ENCODE measurements at places on chromosomes 2 and 18.

DNA sequence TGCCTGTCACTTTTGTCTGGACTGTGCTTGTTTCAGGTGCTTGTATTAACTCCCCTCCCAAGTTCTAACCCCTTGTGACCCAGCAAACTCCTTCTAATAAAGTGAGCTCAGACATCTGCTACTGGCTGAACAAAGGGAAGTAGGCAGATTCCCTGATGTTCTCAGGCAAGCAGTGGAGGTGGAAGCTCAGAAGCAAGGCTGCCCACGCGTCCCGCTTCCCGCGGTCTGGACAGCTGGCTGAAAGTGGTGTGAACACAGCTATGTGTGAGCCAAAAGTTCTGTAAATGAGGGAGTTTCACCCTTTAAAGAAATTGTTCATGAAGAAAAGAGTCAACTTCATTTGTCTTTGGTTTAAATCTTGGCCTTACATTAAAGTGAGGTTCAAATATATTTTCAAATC is 40.0 kb downstream of the NAPG start:
- no peak for DNase-seq

DNA sequence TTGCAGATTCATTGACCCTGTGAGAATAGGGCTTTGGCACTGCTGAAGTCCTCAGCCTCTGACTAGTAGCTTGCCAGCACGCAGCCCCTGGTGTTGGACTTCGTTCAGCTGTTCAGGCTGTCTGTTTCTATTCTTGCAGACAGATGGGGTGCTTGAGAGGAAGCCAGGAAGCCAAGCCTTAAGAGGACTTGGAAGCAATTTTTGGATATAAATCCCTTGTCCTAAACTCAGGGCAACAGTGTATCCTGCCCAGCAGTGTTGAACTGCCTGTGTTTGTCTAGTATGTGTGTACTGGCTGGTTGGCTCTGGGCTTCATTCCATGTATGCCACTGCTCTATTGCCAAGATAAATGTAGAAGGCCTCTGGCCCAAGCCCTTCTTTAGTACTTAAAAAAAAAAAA is 108.6 kb downstream of the COMMD1 start:
- DNase-seq = no peak

GRCh38 chr2:11836647-11837219 is 90.3 kb downstream of the LPIN1 start:
- DNase-seq = no peak

DNA sequence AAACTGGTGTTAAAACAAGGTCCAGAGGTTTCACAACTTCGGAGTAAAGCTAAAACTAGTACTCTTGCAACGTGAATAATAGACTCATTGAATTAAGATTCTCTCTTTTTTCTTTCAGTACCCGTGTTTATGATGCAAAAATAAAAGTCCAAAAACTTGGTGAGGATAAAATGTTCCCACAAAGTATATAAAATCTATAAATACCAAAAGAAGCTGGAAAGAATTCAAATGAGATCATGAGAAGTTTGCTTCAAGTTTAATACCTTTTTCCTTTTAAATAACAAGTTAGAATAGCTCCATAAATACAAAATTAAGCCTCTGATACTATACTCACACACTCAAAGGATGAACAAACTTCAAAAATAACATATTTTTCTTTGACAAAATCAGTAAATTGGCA is 34.0 kb downstream of the METTL4 start:
- DNase-seq = no peak

DNA sequence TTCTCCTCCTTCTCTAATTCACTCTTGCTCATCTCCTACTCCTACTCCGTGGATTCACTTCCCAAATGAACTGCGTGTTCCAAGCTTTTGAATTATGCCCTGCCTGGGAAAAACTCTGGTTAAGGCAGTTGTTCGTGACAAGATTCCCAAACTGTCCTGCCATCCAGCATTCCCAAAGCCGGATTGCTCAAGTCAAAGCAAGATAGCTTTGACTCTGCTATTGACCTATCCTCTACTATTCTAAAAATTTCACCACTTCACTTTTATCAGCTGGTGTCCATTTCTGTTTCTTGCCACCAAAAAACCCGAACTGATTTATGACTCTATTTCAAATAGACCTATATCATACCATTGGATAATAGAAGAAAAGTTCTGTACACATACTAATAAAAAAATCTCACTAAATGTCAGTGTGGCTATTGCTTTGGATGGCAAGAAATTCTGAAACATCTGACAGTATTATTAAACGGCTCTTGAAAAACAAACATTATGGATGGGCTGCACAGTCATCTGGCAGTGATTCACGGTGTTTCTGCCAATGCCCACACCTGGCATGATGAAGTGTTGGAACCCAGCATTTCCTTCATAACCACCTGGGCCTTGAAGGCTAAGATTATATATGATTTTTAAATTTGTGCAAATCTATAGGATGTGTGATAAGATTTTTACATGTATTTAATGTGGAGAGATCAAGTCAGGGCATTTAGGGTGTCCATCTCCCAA is 87.4 kb downstream of the NCKAP5 start:
- no peak for DNase-seq

DNA sequence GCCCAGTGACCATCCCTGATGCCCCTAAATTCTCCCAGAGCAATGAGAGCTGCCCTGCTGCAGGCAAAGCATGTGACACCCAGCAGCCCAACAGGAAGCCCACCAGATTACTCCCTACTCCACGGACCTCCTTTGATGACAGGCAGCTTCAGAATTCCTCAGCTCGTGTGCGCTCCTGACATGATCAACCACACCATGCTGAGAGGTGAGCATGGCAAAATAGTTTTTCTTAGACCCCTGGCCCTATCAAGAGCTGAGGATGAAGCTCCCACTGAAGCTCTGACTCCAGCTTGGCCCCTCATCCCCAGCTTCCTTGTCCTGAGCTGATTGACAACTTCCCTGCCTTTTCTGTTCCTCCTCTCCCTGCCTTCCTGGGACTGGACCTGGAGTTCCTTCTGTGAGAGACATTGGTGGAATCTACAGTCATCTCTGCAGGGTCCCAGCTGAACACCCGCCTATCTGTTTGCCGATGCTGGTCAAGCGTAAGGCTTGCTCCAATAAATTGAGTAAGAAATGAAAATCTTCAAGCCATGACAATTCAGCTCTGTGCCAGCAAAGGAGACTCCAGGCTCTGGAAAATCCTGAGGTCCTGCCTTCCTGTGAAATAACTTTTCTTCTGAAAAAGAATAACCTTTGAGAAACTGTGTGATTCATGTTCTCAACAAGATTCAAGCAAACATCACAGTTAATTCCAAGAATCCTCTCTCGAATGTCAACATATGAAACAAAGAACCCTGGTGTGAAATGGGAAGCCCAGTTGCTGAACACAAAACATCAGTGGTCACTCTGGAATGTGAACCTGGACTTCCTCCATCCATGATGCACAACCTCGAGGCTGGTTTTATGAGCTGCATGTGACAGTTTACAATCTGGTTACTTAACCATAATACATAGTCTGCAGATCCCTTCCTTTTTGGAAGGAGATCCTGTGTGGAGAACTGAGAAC is 201.1 kb downstream of the SPP2 start:
- no peak for DNase-seq

GRCh38 chr18:32442575-32442974 is 28.1 kb downstream of the GAREM1 start:
- no peak for DNase-seq

DNA sequence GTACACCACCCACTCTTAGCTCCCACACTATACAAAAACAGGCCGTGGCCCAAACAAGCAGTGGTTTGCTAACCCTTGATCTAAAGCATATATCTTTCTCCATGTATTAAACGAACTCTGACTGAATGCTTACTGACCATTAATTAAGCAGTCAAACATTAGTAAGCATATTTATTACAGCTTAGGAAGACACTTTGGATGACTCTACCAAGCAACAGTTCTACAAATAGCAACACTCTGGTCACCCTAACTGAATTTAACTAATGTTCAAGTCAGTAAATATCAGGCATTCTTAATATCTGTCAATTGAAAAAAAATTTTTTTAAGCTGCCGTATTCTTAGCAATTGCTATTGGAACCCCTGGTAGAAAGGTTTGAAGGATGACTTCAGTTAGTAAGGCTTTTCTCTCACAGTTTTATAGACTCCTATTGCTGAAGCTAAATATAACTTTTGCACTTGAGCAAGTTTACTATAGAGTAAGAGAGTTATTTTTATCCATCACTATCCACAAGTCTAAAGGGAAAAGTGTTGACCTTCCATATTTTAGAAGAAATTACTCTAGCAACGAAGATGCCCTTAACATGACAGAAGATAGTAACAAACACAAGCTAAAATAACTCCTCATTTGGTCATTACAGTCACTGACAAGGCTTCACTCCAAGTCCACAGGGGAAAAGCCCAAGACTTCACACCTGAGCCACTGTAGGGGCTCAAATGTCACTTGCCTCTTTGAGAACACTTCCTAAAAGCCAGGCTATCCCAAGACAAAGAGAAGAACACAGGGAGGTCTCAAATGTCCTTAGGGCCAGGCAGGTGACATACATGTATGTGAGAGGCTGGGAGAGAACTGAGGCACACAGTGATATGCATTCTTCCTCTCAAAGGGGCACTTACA is 74.4 kb downstream of the RTN4 start:
- no peak for DNase-seq

- DNase-seq = no peak
Measured at GRCh38 chr2:9652898-9653479, 22.2 kb upstream of the YWHAQ start.

- DNase-seq = no peak
Measured at GRCh38 chr18:37489998-37490397, 75.6 kb downstream of the CELF4 start.

DNA sequence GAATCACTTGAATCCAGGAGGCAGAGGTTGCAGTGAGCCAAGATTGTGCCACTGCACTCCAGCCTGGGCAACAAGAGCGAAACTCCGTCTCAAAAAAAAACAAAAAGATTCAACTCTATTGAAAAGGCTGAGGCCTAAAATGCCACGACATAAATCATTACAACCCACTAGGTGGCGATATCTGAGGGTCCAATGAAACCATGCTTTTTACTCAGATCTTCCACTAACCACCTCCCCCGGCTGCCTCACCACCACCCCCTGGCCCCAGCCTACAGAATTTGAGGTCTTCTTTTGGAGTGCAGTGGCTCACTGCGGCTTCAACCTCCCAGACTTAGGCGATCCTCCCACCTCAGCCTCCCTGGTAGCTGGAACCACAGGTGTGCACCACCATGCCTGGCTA is 57.5 kb downstream of the AP1S3 start:
- peak; percentile 9 for DNase-seq

GRCh38 chr18:76052227-76052595 is 442.8 kb downstream of the ZNF516 start:
- no peak for DNase-seq

DNA sequence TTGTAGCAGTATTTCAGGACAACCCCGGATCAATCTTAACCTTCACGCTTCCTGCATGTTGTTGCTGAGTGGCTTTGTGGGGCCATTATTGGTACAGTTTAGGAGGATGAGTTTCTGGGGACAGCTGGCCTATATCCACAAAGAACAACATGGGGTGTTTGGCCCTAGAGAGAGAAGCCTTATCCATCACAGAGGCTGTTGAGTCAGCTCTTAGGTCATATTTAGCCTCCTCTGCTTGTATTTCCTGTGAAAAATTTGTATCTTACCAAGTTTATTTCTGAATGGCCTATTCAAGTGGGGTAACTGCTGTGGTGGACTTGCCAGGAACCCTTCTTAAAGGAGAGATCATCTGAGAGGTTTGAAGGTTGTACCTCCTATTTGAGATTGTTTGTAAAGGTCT is 77.6 kb downstream of the MAP4K4 start:
- no peak for DNase-seq

DNA sequence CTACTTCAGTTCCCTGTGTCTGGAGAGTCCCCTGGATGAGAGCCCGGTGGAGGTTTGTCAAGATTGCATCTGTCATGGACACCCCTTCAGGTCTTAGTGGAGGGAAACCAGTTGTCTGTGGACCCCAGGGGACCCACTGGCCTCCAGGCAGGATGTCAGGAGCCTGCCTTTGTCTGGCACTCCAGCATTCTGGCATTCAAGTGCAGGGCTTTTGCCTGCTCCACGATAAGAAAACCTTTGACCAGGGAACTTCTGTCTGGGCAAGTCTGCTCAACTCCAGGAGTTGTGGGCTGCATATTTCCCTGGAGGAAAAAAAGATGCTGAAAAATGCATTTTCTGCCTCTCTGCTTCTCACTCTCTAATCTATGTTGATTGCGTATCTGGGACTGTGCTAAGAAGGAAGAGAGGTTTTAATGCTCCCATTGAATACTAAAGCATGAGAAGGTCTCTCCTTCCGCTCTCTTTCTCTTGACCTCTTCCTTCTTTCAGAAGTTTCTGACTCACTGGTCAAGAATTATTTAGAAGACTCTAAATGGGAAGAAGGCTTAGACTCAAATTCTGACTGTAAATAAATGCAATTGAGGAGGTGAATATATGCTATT is 104.5 kb downstream of the MMADHC start:
- DNase-seq = no peak

DNA sequence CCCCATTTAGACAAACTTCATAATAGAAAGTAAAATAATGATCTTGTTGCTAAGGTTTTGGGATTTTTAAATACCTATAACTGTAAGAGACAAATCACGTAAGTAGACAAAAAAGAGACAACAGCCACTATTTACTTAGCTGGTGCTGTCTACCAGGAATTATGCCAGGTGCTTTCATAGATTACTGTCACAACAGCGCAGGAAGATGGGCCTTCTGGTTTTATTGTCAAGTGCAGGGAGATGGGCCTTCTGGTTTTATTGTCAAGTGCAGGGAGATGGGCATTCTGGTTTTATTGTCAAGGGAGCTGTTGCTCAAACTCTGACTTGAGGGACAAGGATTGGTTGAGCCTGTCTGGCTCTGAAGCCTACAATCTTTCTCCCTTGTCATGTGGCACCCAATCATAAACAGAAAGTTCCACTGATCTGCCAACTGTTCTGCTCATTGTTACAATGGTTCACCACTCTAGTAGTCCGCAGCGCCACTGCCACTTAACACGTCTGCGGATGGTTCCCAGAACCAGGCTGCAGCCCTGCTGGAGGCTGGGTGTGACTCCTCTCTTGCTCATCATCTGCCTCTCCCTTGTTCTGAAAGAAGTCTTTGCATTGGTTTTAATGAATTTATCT is 95.0 kb downstream of the RNF144A start:
- no peak for DNase-seq

- no peak for DNase-seq
Measured at GRCh38 chr2:2681085-2681484, 350.0 kb upstream of the MYT1L start.

DNA sequence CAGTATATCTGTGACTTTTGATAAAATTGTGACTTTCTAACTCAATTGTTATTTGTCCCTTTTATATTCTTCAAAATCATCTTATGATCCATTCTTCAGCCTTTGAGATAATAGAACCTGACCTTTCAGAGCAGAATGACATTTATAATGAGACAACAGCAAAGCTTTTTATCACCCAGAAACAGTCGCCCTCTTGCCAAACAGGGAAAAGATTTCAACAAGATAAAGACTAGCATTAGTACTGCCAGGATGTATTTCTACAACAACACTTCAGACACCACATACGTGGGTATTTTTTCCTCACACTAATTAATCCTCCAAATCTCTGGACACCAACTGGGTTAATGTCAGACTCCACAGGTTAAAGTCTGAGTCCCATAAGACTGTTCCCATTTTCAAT is 249.0 kb downstream of the ZNF804A start:
- no peak for DNase-seq

GRCh38 chr2:220033546-220033945 is 406.1 kb downstream of the SLC4A3 start:
- no peak for DNase-seq

GRCh38 chr2:237097911-237098702 is 12.4 kb downstream of the COPS8 start:
- DNase-seq = no peak
